PC-9 (cell line): ENCODE measurements at places on chromosomes 1 and 21. TPM values are rescaled to one million over a fixed set of nuclear protein-coding genes. Genes with fewer than 3 reads are reported as not detected.

- DNase-seq = no peak
Observed at GRCh38 chr1:94962409-94963265, 35.7 kb upstream of the CNN3 start.

Gene SYT6
- total RNA-seq = not detected in 2 replicates

Gene UROD
- 77.4 and 81.1 TPM in 2 replicates for total RNA-seq

DNA sequence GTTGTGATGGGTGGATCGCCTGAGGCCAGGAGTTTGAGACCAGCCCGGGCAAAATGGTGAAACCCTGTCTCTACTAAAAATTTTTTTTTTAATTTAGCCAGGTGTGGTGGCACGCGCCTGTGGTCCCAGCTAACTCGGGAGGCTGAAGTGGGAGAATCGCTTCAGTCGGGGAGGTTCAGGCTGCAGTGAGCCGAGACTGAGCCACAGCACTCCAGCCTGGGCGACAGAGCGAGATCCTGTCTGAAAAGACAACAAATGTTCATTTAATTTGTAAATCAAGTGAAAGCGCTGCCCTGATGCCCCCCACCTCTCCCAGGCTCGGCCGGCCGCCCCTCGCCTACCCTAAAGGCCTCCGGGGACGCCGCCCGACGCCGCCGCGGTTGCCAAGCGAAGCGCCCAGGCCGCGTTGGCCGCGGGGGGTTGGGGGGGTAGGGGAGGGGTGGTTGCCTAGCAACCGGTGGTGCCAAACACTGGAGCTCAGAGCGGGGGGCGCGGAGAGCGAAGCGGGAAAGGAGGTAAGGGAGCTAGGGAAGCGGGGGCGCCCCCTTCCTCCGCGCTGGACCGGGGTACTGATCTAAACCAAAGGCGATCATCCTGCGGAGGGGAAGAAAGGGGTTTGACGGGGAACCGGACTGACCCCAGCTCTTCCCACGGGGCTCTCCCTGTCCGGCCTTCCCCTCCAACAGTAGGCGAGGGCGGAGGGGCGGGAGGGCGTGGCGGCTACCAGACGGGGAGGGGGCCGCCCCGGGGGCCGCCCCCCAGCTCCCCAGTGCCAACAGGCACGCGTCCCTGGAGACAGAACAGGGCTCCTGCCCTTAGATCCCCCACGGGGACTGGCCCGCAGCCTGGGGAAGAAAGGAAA is at the start of gene TEKT2:
Gene TEKT2 (plus strand): TSS at position 460 of the 862 bp plus-strand sequence. CDS start 828 bp downstream, outside the sequence.
- DNase-seq = peak; percentile 27

DNA sequence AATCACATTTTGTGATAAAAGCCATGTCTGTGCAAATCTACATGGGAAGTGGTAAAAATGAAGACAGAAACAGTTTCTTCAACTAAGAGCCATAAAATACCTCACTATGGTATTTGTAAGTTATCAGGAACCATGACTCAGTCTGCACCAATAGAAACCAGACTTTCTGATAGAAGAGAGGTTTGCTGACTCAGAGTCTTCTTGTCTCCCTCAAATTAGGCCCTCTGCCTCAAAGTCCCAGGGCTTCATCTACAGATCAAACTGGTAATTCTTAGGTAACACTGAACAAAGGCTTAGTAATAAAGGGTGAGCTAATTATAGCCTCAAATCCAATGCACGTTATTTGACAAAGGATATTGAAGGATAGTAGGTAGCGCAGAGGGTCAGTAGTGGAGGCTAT is 30.9 kb upstream of the SSX2IP start:
- no peak for DNase-seq

- no peak for DNase-seq
Observed at GRCh38 chr1:229629261-229629660, 3.2 kb downstream of the URB2 start.

GRCh38 chr1:15758953-15759661 is 512 bp downstream of the FBLIM1 start:
- no peak for DNase-seq

Gene OR11L1
- not detected in 2 replicates for total RNA-seq

- DNase-seq = no peak
Observed at GRCh38 chr1:56551691-56552090, 27.7 kb downstream of the PLPP3 start.

Gene TMEM234
- 14.1 and 18.1 TPM in 2 replicates for total RNA-seq

Gene SYT11
- total RNA-seq = 0.08 and 0.09 TPM in 2 replicates

GRCh38 chr1:78250201-78250600 is 204.4 kb downstream of the GIPC2 start:
- no peak for DNase-seq

DNA sequence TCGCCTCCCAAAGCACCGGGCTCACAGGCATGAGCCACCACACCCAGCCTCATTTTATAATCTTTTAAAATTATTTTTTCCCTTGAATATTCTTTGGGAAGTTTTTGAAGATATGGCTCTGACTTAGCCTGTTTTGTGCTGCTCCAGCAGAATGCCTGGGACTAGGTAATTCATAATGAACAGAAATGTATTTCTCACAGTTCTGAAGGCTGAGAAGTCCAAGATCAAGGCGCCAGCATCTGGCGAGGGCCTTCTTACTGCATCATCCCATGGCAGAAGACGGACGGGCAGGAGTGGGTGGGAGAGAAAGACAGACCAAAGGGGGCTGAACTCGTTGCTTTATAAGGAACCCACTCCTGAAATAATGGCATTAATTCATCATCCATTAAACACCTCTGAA is 99.0 kb upstream of the SLC25A33 start:
- no peak for DNase-seq

Gene WNT2B
- 0.98 and 1.1 TPM in 2 replicates for total RNA-seq

Gene RHBDL2
- total RNA-seq = 31.6 and 36.9 TPM in 2 replicates

DNA sequence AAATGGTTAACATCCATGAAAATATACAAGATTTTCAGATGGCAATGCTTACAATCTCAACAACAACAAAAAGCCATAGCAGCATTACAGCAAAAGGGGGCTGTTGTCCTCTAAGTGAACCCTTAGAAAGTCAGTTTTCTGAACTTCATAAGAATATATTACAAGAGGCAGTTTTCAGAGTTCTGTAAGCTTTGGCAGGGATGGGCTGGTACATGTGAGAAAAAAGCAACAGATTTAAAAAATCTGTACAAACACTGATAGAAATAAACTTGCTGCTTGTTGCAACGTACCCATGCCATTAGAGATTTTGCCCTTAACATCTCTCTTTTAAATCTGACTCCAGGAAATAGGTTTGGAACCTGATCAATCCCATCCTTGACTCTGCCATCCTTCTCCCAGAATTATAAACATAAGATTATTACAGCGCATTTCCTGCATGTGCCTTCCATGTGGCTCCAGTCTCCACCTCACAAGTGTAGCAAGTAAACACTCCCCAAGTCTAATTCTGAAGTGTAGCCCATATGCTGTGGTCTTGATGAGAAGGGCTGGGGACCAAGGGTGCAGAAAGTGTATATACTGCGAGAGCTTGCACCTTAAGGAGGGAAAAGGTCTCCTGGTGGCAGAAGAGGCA is 101.4 kb upstream of the TSPAN2 start:
- no peak for DNase-seq

GRCh38 chr1:184035719-184036516 is 1.6 kb downstream of the COLGALT2 start:
- DNase-seq = no peak

DNA sequence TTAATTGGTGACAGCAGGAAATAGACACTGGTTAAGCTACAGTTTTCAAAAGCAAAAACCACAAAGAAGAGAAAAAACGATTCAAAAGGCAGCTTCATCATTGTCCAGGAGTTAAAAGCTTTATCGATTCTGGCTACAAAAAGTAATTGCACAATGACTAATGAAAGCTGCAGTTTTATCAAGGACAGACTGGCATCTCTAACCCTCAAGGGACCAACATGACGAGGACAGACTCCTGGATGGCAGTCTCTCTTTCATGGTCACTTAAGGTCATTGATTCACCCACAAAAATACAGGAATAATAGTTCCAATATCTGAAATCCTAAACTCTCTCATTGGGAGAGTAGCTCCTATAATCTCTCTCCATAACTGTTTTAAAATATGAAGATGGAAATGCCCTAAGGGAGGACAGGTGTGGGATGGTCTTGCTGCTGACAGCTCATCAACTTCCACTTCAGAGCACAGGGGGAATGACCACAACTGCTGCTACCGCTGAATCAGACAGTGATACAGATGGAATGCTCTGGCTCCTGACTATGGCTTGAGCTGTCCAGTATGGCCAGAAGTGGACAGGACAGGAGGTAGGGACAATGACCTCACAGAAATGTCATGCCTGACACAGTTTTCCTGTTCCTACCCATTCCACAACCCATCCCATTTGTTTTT is 17.4 kb upstream of the CPLANE2 start:
- peak; percentile 14 for DNase-seq

- no peak for DNase-seq
Observed at GRCh38 chr21:26847921-26848320, 2.7 kb upstream of the ADAMTS1 start.

DNA sequence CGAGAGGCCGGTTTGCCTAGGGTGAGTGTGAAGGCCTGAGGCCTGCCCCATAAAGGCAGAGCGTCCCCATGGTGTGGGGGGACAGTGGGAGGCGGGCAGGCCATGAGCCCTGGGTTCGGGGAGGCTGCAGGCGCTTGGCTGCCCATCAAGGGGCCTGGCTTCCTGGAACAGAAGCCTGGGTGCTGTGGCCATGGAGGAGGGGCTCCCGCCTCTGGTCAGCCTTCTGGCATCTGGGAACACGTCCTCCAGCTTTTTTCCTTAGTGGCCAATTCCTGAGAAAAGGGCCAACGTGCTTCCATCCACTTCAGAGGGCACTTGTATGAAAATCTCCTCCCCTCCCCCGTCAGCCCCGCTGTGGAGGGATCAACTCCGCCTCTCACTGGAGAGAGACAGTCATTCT is 58.7 kb downstream of the PRDM16 start:
- no peak for DNase-seq

- no peak for DNase-seq
Observed at GRCh38 chr1:200355801-200356200, 54.0 kb downstream of the ZNF281 start.

- DNase-seq = no peak
Observed at GRCh38 chr1:161195171-161195570, 3.7 kb downstream of the ADAMTS4 start.

DNA sequence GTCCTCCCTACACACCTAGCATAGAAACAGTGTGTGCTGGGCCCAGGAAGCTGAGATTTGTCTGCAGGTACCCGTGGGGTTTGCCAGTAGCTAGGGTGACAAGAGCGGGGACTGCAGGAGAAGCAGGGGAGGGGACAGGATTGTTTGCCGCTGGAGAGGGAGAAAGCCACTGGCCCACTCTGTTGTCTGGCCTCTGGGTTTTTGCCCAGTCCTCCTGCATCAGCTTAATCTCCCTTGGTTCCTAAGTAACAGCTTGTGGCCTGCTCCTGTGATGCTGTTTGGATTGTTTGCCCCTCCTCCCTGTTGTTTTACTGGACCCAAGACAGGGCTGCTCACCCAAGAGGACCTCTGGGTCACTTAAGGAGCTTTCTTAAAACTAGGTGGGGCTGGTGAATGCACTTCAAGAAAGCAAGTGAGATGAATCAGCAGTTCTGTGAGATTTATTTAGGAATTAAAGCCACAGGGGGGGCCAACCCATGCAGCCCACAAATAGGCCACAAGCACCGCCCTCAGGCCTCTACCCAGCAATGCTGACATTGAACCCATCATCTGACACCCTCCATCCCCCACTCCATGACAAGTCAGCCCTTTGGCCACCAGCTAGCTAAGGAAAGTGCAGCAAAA is 142.8 kb downstream of the ZZZ3 start:
- DNase-seq = peak; percentile 88

- DNase-seq = no peak
Observed at GRCh38 chr21:37982496-37983318, 66.5 kb upstream of the KCNJ6 start.

DNA sequence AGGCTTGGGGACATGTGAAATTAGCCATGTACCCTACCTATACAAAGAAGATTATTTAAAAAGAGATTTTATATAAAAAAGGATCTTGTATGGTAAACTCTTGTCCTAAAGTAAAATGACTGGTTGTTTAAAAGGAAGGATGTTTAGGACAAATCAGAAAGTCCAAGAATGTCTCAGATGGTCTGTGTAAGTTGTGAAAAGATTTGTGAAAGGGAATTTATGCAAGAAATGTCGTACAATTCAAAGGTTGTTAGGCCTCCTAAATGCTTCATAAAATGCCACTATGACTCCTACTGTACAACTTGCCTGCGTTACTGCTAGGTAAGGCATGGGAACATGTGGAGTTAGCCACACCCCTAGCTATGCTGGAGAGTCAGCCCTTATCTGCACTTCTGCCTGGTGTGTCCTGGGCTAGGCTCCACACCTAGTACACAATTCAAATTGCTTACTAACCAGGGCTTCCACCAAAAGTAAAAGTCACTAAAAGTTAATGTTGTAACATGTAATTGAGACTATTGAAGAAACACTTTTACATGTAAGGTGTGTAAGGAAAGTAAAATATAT is 19.7 kb downstream of the PRDX6 start:
- DNase-seq = no peak

GRCh38 chr1:207054491-207054890 is 1.4 kb downstream of the PFKFB2 start:
- DNase-seq = no peak

DNA sequence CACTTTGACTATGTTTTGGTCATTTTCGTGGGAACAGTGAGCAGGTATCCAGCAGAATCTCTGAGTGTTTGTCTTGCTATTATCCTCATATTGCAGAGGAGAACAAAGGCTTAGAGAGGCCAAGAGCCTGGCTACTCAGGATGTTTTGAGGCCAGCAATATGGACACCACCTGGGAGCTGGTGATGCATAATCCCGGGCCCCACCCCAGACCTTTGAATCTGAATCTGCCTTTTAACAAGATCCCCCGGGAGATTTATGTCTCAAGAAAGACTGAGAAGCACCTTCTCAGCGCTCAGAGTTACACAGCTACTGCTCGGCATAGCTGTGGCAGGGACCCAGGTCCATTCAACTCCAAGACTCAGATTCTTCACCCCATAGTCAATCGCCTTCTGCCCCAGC is 72.8 kb downstream of the PTPRU start:
- no peak for DNase-seq

- DNase-seq = no peak
Observed at GRCh38 chr1:158362482-158362881, 8.8 kb downstream of the CD1E start.

- DNase-seq = no peak
Observed at GRCh38 chr1:25698252-25698651, 81.7 kb downstream of the MAN1C1 start.

- DNase-seq = no peak
Observed at GRCh38 chr1:8419172-8419571, 101.3 kb downstream of the SLC45A1 start.

- peak; percentile 76 for DNase-seq
Observed at GRCh38 chr1:56375326-56375804, 204.0 kb downstream of the PLPP3 start.

- no peak for DNase-seq
Observed at GRCh38 chr1:51100264-51100880, 1.7 kb upstream of the C1orf185 start.

GRCh38 chr1:32195972-32196823 is 4.2 kb upstream of the CCDC28B start:
- peak; percentile 31 for DNase-seq

DNA sequence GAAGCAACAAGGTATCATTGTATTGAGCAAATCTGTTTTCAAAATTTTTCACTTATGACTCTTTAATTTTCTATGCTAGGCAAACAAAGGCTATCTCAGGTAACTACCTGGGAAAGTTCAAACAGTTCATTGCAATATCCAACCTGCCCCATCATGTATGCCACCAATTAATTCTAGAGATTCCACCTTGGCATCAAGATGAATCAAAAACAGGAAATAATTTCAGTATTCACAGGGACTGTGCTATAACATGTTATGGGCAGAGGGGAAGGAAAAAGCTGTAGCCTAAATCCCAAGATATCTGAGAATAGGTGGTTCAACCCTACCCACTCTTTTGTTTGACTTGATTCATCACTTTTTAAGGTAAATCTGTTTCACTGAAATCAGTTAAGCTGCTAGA is 67.5 kb upstream of the SH3GLB1 start:
- no peak for DNase-seq

Gene KCNJ15
- not detected in 2 replicates for total RNA-seq
